Left cardiac atrium (tissue), 4 donors: ENCODE measurements at places on chromosomes 2 and 18. TPM values are rescaled to one million over a fixed set of nuclear protein-coding genes. Genes with fewer than 3 reads are reported as not detected.

DNA sequence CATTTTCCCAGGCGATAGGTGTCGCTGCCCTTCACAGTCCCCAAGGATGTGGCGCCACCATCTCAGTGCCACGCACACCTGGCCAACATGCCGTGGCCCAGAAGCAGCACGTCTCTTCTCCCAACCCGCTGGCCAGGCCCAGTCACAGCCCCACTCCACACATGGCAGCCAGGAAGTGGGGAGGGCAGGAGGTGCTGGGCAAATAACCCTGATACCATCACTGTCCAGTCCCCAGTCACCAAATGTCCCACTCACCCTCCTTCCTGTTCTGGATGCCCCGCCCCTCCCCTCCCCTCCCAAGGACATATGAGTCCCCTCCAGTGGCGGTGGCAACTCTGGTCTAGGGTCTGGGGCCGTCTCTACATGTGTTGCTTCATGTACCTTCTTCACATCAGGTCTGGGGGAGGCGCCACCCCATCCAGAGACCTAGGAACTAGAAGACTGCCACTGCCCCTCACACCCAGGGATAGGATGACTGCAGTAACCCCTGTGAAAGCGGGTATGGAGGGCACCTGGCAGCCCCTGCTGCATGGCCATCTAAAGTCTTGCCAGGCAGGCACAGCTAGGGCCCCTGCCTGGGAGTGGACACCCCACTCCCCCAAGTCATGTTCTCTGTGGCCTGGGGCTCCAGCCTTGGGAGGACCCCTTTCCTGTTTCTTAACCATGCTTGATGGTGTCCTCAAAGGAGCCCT is 7.3 kb upstream of the CAPN10 start:
- DNase-seq, result no peak

GRCh38 chr2:166068981-166069380 is 58.8 kb downstream of the SCN1A start:
- no peak for DNase-seq

- DNase-seq, result no peak
These were observed 127.9 kb downstream of the THADA start for GRCh38 chr2:43467891-43468290.

DNA sequence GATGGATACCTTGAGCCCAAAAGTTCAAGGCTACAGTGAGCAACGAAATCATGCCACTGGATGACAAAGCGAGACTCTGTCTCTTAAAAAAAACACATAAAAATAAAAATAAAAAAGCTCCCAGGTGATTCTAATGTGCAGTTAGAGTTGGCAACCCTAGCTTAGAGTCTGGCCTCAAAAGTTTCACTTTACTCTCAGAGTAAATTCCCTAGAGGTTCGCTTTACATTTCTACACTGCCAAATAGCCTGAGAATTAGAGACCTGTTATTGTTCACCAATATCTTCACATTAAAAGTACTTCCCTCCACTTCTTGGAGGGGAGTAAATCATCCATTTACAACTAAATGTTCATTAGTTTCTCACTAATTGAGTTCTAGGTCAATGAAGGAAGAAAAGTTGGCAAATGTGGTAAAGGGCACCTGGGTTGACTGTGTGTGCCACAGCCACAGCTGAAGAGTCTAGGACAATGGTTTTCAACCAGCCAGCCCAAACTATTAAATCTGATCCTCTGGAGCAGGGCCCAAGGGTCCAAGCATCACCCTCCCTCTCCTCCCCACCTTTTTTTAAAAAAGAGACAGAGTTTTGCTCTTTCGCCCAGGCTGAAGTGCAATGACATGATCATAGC is 15.2 kb upstream of the TMEM37 start:
- no peak for DNase-seq

The RUFY4 gene
- not detected for total RNA-seq

The SERPINB4 gene
- total RNA-seq, result not detected
